ENCODE measurements at places on chromosomes 5 and 9.
A peak's percentile ranks its signal among the peaks of the same experiment; 100 is the strongest.

DNA sequence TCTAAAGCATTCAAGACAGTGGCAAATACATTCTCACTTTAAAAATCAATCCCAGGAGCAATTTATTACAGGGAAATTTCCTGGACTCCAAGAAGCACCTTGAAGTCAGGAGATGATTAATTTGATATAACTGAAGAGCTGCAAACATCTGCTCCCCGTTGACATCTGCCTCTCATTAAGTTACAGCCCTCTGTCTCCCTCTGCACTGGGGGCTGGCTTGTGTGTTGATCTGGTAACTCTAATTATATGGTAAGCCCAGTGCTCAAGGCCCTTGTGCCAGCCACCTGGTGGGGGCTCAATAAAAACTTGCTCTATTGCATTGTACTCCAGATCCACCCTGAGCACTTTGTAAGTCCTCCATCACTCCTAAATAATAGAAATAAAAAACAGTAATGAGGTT is 131.1 kb upstream of the ZNF462 start:
- DNase-seq: no peak

DNA sequence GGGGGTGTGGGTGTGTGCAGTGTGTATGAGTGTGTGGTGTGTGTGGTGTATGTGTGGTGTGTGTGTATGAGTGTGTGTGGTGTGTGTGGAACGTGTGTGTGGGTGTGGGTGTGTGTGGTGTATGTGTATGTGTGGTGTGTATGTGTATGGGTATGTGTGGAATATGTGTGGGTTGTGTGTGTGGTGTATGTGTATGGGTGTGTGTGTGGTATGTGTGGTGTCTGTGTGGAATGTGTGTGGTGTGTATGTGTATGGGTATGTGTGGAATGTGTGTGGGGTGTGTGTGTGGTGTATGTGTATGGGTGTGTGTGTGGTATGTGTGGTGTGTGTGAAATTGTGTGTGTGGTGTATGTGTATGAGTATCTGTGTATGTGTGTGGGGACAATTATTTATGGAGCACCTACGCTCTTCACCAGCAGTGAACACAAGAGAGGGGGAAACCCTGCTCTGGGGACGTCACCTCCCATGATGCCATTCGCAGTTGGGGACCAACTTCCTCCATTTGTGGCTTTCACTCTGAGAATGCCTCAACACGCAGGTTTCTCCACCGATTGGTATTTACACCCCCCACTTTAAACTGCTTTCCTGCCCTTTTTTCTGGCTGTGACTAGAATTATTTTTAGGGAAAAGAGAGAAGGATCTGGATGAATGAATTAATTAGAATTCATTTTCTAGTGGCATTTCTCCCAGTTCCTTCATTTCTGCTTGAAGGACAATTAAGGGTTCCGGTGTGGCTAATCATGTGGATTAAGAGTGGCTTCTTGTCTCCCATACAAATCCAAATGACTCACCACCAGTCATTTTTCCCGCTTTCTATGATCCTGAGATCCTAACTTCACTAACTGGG is 238.1 kb downstream of the ROR2 start:
- DNase-seq: peak; percentile 79

DNA sequence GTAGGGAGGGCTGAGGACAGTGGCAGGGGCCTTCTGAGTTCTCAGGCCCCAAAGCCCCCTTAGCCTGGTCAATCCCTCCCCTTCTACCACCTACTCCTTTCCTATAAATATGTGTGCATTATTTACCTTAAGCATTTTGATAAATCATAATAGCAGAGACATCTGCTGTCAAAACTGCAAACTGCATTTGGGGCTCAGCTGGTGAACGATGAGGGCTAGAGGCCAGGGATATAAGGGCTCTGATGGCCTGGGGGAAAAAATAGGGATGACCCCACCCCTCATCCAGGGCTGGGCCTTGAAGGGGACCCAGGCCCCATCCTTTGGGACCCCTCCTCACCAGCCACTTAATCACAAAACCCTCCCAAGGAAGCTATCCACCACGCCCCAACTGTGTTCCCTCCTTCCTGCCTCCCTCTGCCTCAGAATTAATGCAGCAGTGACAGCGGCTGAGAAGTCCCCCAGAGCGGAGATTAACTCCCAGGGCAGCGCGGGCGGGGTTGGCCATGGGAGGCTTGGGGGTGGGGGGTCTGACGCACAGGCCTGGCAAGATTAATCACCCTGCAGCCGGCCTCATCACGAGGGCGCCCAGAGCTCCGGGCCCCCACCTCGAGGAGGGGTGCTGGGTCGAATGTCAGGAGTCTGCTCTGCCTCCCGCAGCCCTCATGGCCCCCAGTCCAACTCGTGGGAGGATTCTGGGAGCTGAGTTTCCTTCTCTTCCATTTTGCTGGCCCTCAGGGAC is 42.1 kb downstream of the CXXC5 start:
- DNase-seq: peak; percentile 55

DNA sequence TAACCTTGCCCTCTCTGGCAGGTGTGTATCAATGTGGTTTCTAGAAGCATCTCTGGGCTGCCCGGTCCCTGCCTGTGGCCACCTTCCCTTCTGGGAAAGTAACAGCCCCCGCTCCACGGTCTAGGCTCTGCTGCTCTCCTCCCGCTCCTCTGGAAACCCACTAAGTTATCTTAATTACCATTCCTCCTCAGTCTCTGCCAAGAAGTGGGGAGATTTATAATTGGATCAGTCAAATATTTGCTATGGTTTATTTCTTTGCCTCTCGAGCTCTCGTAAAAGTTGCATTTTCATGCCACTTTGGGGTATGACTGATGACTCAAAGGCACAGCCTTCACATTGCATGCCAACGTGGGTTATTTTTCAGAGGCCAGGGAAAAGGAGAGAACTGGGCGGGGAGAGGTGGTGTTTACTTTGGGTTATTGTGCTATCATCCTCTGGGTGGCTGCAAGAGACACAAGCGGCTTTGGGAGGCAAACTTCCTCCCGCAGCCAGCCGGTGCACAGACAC is 205.3 kb upstream of the WWC1 start:
- DNase-seq: no peak

DNA sequence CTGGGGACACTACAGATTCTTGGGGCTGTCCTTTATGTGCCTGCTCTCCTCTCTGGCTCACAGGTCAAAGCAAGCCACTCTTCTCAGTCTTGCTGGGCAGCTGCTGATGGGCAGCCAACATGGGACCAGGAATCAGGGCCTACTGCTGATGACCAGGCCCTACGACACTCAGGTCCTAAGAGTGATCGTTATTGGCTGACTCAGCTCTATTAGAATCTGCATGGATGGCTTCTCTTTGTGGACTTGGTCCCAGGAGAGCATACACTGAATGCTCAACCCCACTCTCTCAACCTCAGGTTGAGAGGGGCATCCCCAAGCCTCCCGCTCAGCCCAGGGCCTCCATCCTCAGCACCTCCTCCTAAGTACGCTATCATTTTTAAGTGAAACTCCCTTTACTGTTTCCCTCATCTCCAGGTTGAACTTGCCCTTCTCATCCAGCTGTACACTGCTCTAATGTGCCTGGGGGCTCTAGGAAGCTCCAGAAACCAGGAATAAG is 250.8 kb upstream of the PANK3 start:
- no peak for DNase-seq

GRCh38 chr5:124628721-124629596 is 117.5 kb downstream of the ZNF608 start:
- no peak for DNase-seq

DNA sequence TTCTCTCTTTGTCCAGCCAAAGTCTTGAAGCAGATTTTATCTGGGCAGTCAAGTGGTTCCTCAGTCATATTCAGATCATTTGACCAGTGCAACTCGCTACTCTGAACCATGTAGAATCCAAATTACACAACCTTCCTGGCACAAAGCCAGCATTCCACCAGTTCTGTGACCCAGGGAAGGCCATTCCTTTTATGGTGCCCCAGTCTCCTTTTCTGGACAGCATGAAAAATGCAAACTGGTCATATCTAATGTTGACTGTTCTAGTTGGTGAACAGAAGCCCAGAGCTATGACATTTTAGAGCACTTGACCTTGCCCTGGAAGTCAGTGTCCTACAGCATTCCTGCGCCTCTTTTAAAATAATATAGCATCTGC is 364.6 kb downstream of the BRINP1 start:
- DNase-seq: no peak

- DNase-seq: no peak
These were observed 47.3 kb upstream of the ACTBL2 start for GRCh38 chr5:57529864-57530263.
